Stimulated activated naive CD8-positive, alpha-beta T cell treated with anti-CD3 and anti-CD28 coated beads, Interleukin-15, amount 100 ng/mL, for 72 hours (primary cell): ENCODE measurements at places on chromosomes 3 and 15.

DNA sequence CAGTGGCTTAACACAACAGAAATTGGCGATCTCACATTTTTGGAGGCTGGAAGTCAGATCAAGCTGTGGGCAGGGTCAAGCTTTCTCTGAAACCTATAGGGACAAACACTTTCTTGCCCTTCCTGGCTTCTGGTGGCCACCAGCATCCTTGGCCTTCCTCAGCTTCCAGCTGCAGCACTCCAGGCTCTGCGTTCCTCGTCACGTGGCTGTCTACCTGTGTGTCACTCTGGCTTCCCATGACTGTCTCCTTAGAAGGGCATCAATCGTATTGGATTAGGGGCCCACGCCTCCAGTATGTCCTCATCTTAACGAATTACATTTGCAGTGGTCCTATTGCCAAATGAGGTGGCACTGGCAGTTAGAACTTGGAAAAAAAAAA, 25.8 kb downstream of the DNASE1L3 start:
- DNase-seq = no peak

DNA sequence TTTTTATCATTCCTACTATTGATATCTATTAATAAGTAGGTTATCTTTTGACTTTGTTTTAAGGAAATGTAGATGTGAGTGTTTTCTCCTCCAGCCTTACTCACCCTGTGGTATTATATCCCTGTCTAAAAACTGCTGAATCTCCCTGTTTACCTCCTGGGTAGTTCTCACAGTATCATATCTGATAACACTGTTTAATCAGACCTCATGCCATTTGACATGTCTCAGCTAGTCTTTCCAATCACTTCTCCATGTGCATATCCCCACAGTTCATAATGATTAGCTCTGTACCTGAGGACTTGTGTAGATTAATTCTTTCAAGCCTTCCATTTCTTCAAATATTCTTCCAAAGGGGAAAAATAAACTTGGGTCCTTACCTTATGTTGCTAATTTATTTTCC, 30.7 kb downstream of the DUOX2 start:
- no peak for DNase-seq

- DNase-seq = no peak
Measured at GRCh38 chr3:121601212-121601812, 8.1 kb downstream of the FBXO40 start.

GRCh38 chr3:16406579-16406978, 106.9 kb downstream of the RFTN1 start:
- no peak for DNase-seq
